ENCODE measurements at places on chromosomes 6 and 20. TPM values are rescaled to one million over a fixed set of nuclear protein-coding genes. Genes with fewer than 3 reads are reported as not detected.

Gene ATP9A
- 0.01 TPM for polyA plus RNA-seq

Gene GJE1
- polyA plus RNA-seq, result not detected

GRCh38 chr6:170297576-170298330 lies 6.9 kb upstream of the DLL1 start:
- no peak for DNase-seq

GRCh38 chr6:17439243-17439993 lies 46.0 kb downstream of the CAP2 start:
- DNase-seq, result no peak

GRCh38 chr6:169890901-169891300 lies 139.5 kb downstream of the ERMARD start:
- no peak for DNase-seq

DNA sequence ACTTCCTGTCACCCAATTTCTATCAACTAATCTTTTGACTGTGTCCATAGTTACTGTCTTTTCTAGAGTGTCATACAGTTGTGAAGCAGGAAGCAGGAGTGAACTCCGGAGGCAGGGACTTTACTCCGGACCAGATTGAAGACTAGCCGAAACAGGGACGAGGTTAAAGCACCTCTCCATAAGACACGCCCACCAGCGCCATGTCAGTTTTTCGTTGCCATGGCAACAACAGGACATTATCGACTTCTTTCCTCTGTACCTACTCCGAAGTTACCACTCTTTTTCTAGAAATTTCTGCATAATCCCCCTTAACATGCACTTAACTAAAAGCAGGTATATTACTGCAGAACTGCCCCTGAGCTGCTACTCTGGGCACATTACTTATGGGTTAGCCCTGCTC lies 25.2 kb downstream of the TRIM38 start:
- no peak for DNase-seq

DNA sequence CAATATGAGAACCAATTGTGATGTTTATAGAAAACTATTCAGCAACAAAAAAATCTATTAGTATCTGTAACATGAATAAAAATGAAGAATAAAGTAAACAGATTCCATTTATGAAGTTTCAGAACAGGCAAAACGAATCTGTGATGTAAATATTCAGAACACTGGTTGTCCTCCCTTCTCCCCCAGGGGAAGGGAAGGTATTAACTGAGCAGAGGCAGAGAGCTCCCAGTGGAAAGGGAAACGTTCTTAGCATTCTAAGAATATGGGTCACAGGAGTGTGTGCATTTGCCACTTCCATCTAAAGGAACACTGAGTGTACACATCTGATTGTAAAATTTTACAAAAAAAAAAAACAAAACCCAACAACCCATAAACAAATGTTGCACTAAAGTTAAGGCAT lies 23.1 kb downstream of the SPAG4 start:
- no peak for DNase-seq

- no peak for DNase-seq
These were observed 55.3 kb downstream of the ERMARD start for GRCh38 chr6:169806701-169807100.

DNA sequence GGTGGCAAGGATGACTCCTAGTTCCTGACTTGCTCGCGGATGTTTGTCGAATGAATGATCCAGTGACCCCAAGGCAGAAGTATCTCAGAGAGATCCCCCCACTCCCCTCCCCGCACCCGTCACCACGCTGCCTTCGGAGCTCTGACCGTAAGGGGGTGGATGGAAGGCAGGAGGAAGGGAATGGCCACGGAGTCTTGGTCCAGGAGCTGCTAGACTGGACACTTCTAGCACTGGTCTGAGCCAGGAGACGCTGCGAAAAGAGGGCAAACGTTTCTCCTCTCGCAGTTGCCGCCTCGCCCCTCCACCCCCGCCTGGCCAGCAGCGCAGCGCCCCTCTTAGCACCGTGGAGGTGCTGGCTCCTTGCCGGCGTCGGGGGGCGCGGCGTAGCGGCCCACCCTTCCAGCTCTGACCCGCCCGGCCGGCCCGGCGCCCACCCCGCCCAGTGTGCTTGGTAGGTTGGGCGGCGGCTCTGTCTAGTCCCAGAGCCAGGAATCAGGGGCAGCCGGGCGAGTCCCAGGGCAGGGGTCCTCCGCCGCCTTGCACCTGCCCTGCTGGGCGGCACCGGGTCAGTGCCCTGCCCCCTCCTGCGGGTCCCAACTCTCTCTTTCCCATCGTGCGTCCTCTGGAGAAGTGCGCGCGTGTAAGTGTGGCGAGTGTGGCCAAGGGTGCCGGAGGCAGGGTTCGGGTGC lies 2.4 kb upstream of the DBNDD2 start:
- no peak for DNase-seq

- peak; percentile 11 for DNase-seq
These were observed 60.2 kb downstream of the MRAP2 start for GRCh38 chr6:84093441-84094435.

GRCh38 chr20:10134176-10134575 lies 84.5 kb upstream of the SNAP25 start:
- no peak for DNase-seq

DNA sequence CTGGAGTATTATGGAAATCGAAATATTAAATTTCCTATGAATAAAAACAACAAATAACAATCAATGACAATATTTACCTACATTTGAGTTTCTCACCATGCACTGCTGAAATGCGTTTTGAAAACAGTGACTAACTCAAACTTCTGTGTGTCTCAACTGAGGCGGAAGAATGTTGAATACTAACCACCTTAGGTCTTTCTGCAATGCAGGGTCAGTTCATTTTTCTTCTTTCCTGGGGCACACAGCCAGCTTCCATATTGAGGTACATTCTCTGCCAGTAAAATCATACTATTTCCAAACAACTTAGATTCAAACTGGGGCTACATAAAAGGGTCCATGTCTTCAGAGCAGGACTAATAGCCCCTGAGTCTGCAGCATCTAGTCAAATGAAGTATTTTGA lies 310.1 kb downstream of the UTRN start:
- DNase-seq, result no peak

DNA sequence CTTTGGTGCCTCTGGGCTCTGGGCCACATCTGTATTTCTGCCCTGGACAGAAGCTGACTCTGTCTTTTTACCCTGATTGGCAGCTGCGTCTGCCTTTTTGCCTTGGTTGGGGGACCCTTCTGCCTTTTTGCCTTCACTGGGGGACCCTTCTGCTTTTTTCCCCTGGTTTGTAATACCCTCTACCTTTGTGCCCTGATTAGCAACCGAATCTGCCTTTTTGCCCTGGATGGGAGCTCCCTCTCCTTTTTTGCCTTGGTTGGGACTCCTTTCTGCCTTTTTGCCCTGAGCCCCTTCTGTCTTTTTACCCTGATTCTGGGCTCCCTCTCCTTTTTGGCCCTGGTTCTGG lies 23.4 kb downstream of the RRBP1 start:
- no peak for DNase-seq
